MG63 (cell line): ENCODE measurements at places on chromosomes 13 and 19. TPM values are rescaled to one million over a fixed set of nuclear protein-coding genes. Genes with fewer than 3 reads are reported as not detected.
A peak's percentile ranks its signal among the peaks of the same experiment; 100 is the strongest.

GRCh38 chr13:42602906-42603305, 29.0 kb downstream of the TNFSF11 start:
- no peak for DNase-seq

DNA sequence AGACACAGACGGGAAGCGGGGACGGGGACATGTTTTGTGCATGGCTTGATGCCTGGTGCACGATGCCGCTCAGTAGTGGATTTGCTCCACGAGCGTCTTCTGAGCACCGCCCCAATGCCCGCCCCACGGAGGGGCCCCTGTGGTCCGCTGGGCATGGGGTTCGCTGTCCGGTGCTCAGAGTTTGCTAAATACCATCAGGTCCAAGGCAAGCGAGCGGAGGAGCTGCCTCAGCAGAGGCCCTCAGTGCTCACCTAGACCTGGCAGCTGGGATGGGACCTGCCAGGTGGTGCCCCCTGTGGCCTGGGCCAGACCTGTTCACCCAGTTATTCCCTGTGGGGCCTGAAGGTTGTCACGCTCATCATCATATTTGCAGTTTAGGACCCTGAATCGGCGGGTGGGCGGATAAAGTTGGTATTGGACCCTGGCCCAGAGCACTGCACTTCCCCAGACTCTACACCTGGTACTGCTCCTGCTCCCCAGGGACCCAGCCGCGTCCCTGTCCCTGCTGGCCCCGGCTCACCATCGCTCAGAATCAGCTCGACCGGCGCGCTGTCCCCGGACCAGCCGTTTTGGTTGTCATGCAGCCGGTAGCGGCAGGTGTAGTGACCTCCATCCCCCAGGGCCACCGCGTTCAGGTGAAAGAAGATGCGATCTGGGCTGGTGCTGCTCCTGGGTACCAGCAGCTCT, 2.3 kb downstream of the A1BG start:
- no peak for DNase-seq

- peak; percentile 90 for DNase-seq
Observed at GRCh38 chr13:97339019-97339987, 94.7 kb upstream of the RAP2A start.

DNA sequence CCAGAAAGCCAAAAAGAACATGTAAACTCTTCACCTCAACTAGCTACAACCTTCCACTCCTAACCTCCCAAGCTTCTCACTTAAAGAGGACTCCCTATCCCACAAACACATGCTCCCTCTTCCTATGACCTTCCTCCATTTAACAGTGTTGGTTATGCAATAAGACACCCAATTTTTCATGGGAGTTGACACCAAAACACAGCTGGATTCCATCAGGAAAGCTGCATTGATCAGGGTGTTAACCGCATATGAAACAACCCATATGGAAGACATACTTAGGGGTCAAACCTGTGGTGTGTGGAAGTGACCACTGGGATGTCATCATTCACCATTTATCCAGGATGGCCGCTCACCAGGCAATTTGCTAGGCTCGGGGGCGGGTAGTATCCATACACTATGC, 21.9 kb downstream of the ZNF473 start:
- no peak for DNase-seq

- DNase-seq = no peak
Observed at GRCh38 chr13:98975822-98976261, 2.0 kb downstream of the DOCK9 start.

DNA sequence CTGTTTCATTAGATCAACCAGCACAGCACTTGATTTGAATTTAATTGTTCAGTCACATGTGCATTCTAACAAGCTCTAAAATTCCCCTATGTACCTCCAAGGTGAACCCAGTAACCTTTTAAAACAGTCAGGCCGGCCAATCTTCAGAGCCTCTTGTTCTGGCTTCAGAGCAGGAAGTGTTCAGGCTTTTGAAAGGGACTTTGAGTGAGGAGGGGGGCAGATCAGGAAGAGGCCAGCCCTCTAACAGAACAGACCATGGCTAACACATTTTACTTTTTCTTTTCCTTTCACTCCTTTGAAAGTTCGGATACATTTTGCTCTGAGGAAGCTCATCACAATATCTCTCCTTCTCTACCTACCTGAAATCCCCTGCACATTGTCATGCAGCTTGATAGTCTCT, 390.3 kb downstream of the TBC1D4 start:
- DNase-seq = no peak

DNA sequence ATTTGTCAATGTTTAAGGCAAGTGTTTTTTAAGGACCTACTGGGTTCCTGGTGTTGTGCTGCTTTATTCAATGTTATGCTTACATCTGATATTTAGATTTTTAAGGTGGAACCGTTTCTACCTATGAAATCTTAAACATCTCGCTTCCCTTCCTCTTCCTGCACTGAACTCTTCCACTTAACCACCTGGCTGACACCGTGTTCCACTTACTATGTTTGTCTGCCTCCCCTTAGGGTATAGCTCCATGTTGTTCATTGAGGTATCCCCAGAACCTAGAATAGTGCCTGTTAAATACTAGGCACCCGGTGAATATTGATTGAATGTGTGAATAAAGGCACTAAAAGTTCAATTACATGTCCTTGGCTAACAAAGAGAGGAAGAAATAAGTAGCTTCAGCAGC, 104.9 kb downstream of the RNF17 start:
- no peak for DNase-seq

DNA sequence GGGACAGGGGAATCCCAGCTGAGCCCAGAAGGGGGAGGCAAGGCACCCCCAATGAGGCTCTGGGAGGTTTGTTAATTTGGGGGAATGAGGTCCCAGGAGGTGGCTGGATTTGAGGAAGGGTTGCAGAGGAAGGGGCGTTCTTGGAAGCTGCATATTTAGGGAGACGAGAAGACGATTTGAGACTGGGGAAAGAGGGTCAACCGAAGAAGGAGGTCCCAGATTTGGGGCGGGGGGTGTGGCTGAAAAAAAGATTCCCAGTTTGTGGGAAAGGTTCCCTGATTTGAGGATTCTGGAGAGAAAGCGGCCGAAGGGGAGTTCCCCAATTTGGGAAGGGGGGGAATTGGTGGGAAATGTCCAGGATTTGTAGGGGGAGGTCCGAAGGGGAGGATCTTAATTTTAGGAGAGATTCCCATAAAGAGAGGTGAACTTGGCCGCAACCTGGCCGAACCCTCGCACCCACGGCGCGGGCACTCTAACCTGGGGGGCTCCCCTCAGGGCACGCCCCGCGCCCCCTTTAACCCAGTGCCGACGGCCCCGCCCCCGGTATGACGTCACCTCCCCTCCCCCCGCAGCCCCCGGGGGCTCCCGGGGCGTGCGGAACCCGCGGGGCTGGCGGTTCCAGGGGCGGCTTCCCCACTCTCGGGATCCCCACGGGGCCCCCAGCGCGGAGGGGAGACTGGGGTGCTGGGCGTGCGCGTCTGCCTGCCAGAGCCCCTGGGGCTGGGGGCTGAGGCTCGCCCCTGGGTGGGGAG, 1.2 kb downstream of the PTPRS start:
- no peak for DNase-seq

DNA sequence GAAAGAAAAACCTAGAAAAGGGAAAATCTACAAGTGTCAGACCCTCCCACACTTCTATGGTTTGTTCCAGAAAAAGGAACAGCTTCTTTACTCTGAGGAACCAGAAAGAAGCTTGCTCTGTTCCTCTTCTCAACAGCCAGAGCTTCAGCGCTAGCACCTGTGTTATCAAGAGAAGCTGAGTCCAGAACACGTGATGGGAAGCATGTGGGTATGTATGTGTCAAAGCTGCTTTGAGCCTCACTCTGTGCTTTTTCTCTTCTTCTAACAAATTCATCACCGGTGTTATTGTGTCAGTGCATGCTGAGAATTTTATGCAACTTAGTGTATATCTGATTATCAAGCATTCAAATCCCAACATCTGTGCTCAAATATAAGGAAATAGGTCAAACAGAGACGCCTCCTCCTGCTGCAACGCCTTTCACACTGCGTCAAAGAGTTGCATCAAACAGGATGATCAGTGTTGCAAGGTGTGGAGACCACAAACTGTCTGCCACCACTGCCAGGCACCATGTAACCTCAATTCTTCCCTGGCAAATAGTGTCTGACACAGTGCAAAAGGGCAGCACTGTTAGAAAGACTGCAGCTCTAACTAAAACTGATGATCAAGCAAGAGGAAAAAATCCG, 83.9 kb downstream of the LRRC63 start:
- peak; percentile 53 for DNase-seq

DNA sequence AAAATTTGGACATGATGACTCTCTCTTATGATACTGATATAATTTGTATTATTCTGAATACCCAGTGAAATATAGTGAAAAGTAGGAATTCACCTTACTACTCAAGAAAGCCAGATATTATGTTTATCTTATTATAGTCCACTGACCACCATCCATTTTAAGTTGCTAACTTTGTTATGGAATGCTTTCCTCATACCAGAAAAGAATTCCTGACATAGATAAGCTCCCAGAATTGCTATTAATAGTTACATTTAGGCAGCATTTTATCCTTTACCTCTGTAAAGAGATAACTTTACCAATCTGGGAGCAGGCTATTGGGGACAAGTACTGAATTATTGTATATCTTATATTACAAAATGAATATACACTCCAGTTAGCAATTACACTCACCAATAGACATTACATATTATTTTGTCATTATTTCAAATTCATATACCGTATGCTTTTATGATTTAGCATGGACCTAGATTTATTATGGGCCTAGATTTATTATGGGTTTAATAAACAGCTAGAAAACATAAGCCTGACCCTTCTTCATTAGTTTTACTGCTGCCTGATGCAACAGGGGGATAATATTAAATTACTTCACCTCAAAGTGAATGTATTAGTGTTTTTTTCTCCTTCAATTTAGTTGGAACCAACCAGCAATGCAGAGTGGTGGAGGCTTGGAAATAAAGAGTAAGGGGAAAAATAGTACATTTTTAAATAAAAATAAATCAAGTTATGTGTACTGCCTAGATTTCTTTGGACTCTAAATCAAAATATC, 1886.1 kb downstream of the PCDH9 start:
- no peak for DNase-seq

DNA sequence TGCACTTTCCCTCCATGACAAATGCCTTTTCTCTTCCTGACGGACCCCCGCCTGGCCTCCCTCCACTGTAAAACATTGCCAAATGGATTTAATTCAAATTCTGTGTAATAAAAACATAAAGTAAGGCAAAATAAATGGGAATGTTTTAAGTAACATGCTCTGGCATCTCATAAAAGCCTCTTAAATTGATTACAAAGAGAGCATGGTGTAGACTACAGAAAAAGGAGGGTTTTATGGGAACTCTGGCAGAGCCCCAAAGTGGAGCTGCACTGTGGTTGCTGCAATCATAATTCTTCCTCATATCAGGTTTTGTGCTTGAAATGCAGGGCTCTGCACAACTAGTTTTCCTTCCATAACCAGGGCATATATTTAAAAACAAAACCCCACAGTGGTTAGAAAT, 44.3 kb upstream of the SIAH3 start:
- DNase-seq = no peak

DNA sequence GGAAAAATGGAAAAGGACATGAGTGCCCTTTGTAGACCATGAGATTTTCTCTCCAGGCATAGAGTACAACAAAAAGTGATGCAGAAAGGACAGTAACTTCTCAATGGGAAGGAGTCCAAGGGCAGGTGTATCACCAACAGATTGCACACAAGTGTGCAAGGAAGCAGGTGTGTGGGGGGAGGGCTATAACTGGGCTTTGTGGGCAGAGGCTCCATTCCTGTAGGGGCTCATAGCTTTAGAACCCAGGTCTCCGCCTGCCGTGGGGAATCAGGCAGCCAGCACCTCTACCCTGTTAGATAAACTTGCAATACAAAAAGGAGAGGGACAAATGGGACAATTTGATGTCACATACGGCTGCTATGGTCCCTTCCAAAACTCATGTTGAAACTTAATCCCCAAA, 119.8 kb downstream of the MIPEP start:
- DNase-seq = no peak

DNA sequence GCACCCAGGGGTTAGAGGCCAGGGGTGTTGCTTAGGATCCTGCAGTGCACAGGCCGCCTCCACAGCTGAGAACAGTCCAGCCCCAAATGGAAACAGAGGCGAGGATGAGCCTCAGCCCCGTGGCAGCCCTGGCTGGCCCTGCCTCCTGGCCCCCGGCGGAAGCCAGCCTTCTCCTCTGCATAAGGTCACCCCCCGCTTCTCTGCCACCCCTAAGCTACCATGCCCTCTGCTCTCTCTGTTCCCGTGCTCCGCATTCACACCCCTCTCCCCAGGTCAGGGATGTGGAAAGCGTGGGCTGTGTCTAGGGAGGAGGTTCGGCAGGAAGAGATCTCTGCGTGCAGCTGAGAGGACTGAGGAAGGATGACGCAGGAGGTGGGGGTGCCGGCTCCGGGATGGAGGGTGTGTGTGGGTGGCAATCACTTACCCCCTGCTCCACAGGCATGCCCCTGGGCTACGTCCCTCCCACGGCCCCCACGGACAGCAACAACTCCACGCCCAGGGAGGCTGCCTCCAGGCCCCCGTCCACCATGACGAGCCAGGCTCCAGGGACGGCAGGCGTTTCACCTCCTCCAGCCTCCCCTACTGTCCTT, 6.0 kb downstream of the SSC5D start:
- no peak for DNase-seq

GRCh38 chr13:94322925-94323763, 156.3 kb downstream of the DCT start:
- DNase-seq = no peak

DNA sequence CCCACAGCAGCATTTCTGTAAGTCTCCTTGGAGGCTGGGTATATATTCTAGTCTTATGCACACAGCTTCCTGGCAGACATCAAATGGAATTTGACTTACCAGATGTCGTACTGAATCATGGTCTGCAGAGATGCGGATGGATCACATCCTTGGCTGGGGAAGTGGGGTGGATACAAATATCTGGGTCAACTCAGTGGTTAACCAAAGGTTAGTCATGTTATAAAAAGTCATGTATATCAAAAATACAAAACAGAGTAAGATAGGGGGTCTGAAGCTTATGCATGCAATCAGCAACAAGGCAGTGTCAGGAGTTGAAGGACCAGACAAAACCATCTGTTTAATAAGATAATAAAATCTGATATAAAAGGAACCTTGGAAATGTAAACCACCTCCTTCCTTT, 61.9 kb downstream of the WASF3 start:
- DNase-seq = peak; percentile 49

GRCh38 chr19:38759590-38760003, 13.7 kb downstream of the LGALS7 start:
- DNase-seq = no peak

- DNase-seq = no peak
Observed at GRCh38 chr13:111322916-111323331, 2.5 kb downstream of the TEX29 start.

GRCh38 chr13:40409278-40409677, 257.2 kb downstream of the FOXO1 start:
- DNase-seq = no peak

GRCh38 chr19:16394681-16395375, 70.2 kb downstream of the KLF2 start:
- no peak for DNase-seq

The HSD17B14 gene
- total RNA-seq = not detected in 2 replicates

The COMMD6 gene
- 72.1 and 744 TPM in 2 replicates for total RNA-seq

The NCAN gene
- 0.07 and 0.79 TPM in 2 replicates for total RNA-seq

The ZNF813 gene
- not detected in 2 replicates for total RNA-seq

The SSC5D gene
- total RNA-seq = 1.4 TPM in 1 of 2 replicates, not detected in the other

The GPR12 gene
- total RNA-seq = not detected in 2 replicates

The TMEM38A gene
- total RNA-seq = 0.59 and 1.8 TPM in 2 replicates

The DLEU7 gene
- total RNA-seq = not detected in 2 replicates

The ICAM5 gene
- total RNA-seq = not detected in 2 replicates

The SOX1 gene
- total RNA-seq = not detected in 2 replicates

The APOC1 gene
- not detected in 2 replicates for total RNA-seq

The ADGRE3 gene
- total RNA-seq = not detected in 2 replicates

The ZNF440 gene
- total RNA-seq = 13.6 and 20.9 TPM in 2 replicates
